ENCODE measurements at places on chromosomes 1 and 21.
A peak's percentile ranks its signal among the peaks of the same experiment; 100 is the strongest.

DNA sequence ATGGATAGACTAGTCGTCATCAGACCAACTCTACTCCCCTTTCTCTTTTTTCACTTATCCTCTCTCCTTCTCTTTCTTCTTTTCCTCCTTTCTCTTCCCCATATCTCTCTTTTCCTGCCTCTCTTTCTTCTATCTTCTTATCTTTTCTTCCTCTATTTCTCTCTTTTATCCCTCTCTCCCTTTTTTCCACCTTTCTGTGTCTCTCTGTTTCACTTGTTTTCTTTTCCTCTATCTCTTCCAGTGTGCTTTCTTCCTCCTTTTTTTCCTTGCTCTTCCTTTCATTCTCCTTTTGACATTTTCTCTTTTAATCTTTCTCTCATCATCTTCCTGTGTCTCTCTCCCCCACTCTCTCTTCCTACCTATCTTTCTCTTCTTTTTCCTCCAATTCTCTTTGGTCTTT is 159.0 kb upstream of the PTGFR start:
- no peak for DNase-seq

DNA sequence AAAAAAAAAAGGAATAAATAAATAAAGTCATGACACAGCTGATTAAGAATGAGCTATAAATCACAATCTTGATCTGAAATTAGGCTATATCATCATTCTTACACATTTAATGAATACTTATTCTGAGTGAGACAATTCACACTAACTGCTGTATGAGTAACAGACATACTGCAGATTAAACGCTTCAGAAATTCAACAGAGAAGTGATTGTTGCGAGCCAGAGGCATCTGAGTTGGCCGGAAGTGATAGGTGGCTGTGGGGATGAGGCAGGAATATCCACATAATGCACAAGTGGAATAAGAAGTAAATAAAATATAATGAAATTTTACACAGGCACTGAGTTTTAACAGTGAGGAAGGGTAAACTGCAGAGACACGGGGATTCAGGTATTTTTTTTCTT is 142.4 kb downstream of the APP start:
- DNase-seq = no peak

- no peak for DNase-seq
These were observed 176.4 kb downstream of the RPS6KC1 start for GRCh38 chr1:213227458-213227857.

DNA sequence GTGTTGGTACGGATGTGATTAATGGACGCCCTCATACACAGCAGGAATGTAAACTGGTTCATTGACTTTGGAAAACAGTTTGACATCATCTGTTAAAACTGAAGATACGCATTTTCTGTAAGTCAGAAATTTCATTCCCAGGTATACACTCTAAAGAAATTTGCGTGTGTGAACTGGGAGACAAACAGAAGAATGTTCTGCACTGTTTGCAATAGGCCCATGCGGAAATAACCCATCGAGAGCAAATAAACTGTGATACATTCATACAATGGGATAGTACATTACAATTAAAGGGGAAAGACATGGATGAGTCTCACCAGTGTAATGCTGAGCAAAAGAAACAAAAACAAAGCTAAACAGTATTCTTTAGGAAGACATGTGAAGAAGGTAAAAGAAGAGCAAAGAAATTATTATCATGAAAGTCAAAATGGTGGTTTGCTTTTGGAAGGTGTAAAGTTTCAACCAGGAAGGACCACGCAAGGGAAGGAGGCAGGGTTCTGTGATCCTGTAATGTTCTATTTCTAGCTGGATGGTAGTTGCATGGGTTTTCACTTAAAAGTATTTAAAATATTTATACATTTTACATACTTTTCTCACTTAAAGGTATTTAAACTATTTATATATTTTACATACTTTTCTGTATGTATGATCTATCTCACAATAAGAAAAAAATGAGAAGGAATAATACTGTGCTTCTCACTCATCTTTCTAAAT is 30.3 kb downstream of the INTS7 start:
- no peak for DNase-seq

DNA sequence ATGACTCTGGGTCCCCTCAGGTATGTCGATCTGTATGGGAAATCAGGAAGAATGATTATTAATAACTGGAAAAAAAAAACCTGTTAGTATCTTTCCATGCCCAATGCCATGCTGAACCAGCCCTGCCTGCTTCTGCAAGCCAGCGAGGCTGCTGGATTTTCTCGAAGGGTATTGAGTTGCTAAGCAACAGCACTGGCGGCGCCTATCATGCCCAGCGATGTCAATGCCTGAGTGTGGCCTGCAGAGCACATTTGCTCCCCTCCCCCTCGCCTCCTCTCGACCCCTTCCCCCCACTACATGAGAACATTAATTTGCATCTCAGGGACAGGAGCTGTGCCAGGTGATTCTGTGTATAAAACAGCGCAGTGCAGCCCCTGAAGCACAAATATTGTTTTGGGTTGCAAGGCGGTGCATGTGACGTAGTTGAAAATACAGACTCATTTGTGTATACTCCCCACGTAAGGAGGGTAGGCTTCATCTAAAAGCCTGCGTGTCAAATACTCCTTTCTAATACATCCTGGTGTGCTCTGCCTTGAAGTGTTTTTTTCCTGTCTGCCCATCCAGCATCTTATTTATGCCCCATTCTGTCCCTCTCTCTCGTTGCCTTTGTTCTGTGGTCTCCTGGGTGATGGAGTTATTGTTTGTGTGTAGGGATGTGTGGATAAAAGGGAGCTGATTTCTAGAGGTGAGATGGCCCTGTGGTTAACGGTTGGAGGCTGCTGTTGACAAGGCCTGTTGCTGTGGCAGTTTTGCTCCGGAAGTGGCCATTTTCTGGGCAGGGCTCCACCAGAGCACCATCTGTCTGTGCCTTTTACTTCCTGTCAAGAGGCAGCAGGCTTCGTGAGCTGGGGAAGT is 32.7 kb upstream of the ATP5PO start:
- DNase-seq = peak; percentile 42

DNA sequence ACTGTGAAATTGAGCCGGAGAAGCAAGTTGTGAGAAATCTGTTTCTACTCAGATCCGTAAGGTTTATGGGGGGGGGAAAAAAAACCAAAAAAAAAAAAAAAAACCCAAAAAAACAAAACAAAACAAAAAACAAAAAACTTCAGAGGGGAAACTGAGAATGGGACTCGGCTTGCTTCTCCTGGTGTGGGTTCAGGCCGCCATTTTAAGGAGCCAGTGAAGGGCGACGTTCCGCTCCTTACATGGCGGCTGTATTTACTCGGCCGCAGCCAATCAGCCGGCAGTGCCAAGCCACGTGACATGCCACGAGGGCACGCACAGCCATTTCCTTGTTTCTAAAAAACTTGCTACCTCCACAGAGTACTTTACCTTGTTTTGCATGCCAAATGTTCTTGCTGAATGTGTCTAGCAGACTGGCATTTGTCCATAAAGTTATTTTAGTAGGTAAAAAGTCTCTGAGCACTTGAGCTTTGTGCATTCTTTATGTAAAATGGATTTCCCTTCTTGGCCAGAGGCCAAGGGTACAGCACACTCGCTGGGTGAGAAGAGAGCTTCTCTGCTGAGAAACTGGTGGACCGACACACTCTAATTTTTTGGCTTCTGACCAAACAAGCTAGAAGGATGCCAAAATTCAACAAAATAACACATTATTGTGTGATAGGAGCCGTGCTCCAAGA is 101.8 kb downstream of the NFIA start:
- DNase-seq = no peak

- DNase-seq = no peak
These were observed at the start of gene KPRP for GRCh38 chr1:152757747-152758146. Gene KPRP (plus strand): TSS chr1:152758025. CDS start chr1:152759589, 1,564 bp downstream.

DNA sequence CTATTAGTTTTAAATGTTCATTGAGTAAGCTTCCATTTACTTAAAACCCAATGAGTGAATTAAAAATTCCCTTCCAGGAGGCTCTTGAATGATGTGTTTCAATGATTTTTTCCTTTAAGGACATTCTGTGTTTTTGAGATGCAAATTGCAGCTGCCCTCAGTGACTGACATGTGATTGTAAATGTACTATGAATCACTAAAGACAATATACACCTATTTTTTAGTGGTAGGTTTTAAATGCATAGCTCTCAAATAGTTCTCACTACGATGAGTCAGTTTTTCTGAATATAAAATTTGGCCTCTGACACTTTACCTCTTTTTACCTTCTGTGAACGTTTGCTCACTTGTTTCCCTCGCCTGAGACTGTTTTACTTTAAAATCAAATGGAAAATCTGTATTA is 204.7 kb downstream of the BARHL2 start:
- DNase-seq = no peak

GRCh38 chr1:210850556-210850955 is 283.4 kb downstream of the KCNH1 start:
- DNase-seq = no peak

DNA sequence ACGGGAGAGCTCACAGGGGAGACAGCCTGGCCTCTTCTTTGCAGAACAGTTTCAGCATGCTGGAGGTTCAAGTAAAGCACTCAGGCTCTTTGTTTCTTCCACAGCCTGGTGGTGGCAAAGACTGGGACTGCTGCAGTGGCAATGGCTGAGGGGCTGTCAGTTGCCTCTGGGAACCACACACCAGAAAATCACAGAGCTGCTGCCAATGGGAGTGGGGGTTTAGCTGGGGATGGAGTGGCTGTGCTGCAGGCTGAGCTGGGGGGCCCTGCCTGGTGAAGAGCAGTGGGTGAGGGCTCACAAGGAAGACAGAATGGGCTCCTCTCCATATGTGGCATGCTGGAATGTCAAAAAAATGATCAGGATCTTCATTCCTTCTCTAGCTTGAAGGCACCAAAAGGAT is 25.6 kb upstream of the PTGFR start:
- no peak for DNase-seq

DNA sequence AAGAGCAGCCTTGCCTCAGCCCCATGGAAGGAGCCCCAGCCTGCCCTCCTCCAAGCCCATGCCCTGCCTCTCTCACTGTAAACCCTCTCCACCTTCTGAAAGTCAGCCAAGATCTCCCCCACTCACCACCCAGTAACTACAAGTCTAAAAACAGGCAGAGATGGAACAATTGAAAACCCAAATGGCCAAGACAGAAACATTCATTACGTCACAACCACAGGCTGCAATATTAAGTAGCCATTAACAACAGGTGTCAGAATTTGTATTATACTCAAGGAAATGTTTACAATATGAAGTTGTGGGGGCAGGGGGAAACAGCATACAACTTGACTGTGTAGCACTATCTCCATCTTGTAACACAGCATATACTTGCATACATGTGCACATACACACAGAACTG is 2.4 kb downstream of the IRF6 start:
- DNase-seq = no peak

GRCh38 chr1:8063298-8064036 is 37.4 kb upstream of the ERRFI1 start:
- no peak for DNase-seq

DNA sequence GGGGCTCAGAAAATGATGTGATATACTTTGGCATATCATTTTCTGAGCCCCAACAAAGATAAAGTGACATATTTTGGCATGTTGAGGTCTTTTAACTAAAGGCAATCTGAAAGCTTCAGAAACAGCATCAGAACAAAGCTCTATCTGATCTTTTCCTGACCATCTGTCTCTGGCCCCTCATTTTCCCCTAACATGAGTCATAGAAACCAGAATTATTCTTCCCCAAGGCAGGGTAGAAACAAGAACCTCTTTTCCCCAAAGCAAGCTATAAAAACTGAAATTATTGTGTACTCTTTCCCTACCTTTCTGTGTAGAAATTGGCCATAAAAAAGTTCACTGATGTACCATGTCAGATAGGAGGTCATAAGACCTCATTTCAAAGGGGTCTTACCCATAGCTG is 48.7 kb upstream of the PLA2G4A start:
- DNase-seq = no peak

DNA sequence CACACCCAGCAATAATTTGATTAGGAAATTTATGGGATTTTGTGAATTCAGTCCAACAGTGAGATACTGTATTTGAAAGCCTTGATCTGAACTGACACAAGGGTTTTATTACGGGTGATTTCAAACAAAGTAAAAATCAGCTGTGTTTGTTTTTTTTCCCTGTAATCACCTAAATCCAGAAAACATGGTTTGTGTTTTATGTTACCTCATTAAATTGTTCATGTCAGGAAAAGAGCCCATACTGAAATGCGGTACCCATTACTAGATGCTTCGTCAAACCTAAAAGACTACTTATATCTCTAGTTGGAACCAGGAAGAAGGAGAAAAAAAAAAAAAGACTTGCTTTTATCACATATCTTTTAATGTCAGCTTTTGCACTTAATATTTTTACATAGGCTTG is 811.9 kb upstream of the RGS18 start:
- DNase-seq = no peak

DNA sequence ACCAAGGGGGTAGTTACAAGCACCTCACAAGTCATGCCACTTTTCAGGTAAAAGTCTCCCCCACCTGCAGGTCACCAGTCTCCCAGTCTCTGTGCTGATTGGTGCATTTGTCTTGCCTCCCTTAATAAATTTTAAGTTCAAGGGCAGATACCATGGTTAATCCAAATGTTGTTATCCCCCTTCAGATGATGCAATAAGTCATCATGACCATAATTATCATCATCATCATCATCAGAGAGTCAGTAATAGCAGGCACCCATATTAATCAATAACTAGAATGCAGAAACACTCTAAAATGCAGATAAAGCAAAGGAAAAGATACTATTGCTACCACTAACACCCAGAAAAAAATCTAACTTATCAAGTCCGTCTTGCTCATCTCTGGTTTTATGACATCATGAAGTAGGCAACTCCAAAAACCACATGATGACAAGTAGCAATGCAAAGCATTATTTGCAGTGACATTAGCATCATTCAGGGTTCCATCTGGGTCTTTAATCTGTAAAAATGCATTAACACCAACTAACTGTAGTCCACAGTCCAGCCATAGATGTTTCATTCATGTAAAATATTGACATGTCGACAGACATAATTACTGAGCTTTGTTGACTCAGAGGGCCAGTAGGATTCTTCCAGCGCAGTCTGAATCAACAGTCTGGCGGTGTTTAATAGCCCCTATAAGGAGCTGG is 492.0 kb upstream of the RUNX1 start:
- no peak for DNase-seq

DNA sequence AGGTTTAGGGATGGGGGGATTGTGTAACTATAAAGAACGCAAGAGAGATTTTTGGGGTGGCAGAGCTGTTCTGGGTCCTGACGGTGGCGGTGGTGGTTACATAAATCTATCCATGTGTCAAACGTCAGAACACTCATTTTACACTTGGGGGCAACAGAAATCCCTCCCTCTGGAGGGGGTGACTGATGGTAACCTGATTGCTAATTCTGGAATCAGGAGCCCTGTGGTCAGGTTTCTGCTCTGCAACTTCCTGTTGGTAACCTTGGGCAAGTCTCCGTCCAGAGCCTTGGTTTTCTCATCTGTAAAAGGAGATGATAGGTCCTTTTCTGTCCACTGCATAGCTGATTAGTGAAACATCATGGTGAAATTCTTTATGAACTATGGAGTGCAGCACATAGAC is 40.9 kb downstream of the ALPL start:
- peak; percentile 11 for DNase-seq

DNA sequence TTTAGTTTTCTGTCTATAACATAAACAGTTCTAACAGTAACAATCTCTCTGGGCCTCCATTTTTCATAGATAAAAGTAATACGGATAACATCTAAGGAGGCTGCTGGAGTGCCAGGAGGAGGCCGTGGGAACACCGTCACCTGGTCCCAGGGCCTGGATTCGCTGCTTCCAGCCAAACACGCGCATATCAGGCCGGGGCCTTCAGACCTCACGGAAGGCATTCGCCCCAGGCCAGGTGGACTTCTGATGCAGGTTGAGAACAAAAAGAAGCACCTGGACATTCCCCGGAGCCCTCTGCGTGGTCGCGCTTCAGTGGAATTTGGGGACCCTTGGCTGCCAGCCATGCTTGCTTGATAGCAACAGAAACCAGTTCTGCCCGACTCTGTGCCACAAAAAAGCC is 113.1 kb upstream of the GUCA2B start:
- no peak for DNase-seq

Measured in suppressor macrophage (primary cell).